H1 (cell line): ENCODE measurements at places on chromosomes 12 and 14. TPM values are rescaled to one million over a fixed set of nuclear protein-coding genes. Genes with fewer than 3 reads are reported as not detected.
A peak's percentile ranks its signal among the peaks of the same experiment; 100 is the strongest.

GRCh38 chr12:93173178-93173957 lies 204.4 kb upstream of the NUDT4 start:
- no peak overlapping the region for H3K27ac ChIP-seq
- peaks cover 4% of the 10 kb centered on the region; the same call in 1 of the 2 replicates for H3K27me3 ChIP-seq
- no peak overlapping the region for H3K4me3 ChIP-seq
- no peaks in the 10 kb centered on the region for H3K4me1 ChIP-seq
- no peak for DNase-seq

DNA sequence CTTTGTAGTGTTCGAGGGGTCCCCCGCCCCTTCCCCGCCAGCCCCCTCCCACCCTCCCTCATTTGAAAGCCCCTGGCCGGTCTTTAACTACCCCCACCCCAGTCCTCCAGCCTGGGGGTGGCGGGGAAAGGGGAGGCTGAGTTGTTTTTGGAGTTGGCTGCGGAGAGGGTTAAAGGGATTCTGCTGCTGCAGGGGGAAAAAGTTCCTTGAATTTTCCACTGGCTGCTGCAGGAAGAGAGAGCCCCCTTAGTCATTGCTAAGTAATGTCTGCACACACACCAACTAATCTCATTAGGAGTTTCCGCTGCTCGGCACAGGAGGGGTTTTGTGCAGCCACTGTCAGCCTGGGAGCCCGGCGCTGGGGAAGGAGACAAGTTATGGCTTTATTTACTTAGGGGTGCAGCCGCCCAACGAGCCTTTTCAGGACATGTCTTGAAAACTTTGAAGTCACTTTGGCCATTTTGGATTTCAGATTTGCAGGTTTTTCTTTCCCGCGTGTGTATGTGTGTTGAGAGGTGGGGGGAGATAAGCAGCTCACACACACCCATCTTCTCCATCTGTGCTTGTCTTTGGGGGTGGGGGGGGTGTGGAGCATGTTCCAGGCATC lies 1.8 kb downstream of the ELK3 start:
- no peak overlapping the region for H3K27ac ChIP-seq
- peak overlapping the region; percentile 69; the same call in 1 of the 2 replicates for H3K4me3 ChIP-seq
- no peak for DNase-seq

DNA sequence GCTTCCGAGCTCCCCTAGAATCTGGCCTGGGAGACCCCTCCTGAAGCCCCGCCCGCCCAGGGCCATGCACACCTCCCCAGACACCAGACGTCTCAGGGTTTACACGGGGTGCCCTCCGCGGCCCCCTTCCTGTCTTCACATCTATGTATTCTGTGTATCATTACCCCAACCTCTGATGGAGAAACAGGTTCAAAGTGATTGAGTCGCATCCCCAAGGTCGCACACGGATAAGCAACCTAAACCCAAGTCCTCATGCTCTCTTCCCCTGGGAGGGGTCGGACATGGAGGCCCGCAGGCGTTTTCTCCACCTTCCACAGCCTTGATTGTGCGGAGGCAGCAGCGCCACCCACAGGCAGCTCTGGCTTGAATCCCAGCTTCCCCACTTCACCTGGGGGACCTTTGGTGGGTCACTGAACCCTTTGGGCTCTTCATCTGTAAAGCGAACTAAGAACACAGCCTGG lies 237.3 kb downstream of the BCL11B start:
- no peaks in the 10 kb centered on the region for H3K36me3 ChIP-seq
- H3K4me3 ChIP-seq: no peak overlapping the region
- no peaks in the 10 kb centered on the region for H3K27me3 ChIP-seq

- no peaks in the 10 kb centered on the region for H3K36me3 ChIP-seq
- no peaks in the 10 kb centered on the region for H3K27me3 ChIP-seq
- no peaks in the 10 kb centered on the region for H3K4me1 ChIP-seq
- no peak overlapping the region for H3K27ac ChIP-seq
- H3K4me3 ChIP-seq: no peak overlapping the region
- DNase-seq: no peak
Measured at GRCh38 chr12:87933991-87934390, 95.2 kb downstream of the C12orf50 start.

- H3K27ac ChIP-seq: no peak overlapping the region
- H3K4me3 ChIP-seq: no peak overlapping the region
- peaks cover 2% of the 10 kb centered on the region; the same call in 1 of the 2 replicates for H3K4me1 ChIP-seq
Measured at GRCh38 chr12:42473561-42473960, 116.0 kb downstream of the PRICKLE1 start.

DNA sequence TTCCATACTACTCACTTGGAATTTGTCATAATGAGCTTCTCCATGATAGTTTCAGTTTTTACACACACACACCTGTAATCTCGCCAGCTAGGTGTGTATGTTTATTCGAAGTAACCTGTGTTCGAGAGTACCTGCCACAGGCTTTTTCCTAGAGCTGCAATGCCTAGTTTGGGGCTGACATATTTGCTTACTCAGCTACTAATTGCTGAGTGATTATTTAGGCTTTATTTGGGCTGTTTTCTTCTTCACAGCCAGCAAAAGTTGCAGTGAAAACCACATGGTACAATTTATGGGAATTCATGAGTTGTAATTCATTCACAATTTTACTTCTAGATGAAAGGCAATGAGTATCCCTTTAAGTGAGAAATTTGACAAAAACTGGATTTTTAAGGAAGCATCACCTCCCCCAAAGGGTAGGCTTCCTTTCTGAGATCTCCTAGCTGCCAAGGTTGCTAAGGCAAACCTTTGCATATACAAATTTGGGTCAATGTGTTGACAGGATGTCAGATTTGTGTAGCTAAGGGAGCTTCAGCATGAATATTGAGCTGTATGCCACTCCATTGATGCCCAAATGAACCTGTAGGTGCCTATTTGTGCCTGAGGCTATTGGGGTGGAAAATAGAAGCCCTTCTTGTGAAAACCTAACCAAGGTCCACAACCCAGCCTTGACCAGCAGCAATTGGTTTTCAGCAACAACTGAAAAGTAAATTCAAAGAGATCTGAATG lies 108.7 kb upstream of the OTX2 start:
- peaks cover 14% of the 10 kb centered on the region for H3K4me1 ChIP-seq
- H3K27ac ChIP-seq: peak overlapping the region; percentile 25; the same call in 1 of the 2 replicates
- no peaks in the 10 kb centered on the region for H3K36me3 ChIP-seq
- peak overlapping the region; percentile 42 for H3K4me3 ChIP-seq
- no peak for DNase-seq
- no peaks in the 10 kb centered on the region for H3K27me3 ChIP-seq

DNA sequence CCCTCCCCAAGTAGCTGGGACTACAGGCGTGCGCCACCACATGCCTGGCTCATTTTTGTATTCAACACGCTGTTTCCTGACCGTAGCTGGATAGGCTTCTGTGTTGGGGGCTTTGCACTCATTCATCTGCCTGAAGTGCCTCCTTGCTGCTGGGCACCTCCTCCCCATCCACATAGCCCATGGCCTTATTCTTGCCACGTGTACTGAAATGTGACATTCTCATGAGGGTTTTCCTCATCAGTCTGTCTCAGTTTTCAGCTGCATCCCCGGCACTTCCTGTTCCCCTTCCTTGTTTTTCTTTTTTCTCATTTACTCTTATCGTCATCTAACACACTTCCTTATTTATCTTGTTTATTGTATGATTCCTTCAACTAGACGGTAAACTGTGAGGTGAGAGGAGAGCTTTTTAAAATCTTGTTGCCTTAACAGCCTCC lies 36.6 kb downstream of the RCOR1 start:
- no peak overlapping the region for H3K4me3 ChIP-seq
- H3K36me3 ChIP-seq: no peaks in the 10 kb centered on the region
- no peak for DNase-seq
- H3K27me3 ChIP-seq: no peaks in the 10 kb centered on the region
- H3K4me1 ChIP-seq: no peaks in the 10 kb centered on the region; the same call in none of the 2 replicates

DNA sequence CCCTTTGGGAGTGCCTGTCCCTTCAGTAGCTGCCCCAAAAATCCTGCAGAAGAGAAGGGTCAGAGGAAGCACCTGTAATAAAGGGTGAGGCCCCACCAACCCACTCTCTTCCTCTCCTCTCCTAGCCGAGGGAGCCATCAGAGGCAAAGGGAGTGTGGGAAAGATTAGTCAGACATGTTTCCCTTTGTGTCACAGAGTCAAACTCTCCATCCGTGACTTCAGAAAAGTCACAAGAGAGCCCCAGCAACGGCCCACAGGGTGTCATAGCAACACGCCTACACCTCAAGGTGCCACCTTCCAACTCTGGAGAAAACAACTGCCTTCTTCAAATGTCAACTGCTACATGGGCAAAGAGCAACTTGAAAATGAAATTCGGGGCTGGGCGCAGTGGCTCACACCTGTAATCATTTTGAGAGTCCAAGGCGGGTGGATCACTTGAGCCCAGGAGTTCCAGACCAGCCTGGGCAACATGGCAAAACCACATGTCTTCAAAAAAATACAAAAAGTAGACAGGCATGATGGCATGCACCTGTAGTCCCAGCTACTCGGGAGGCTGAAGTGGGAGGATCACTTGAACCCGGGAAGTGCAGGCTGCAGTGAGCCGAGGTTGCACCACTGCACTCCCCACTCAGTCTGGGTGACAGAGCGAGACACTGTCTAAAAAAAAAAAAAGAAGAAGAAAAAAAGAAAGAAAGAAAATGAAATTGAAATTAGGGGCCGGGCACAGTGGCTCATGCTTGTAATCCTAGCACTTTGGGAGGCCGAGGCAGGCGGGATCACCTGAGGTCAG lies 17.7 kb upstream of the CD27 start:
- H3K36me3 ChIP-seq: no peaks in the 10 kb centered on the region
- no peak overlapping the region for H3K4me3 ChIP-seq
- DNase-seq: no peak
- no peaks in the 10 kb centered on the region for H3K27me3 ChIP-seq
- peaks cover 4% of the 10 kb centered on the region; the same call in 1 of the 2 replicates for H3K4me1 ChIP-seq

- no peak for DNase-seq
- H3K27ac ChIP-seq: no peak overlapping the region
- no peaks in the 10 kb centered on the region for H3K4me1 ChIP-seq
- H3K36me3 ChIP-seq: no peaks in the 10 kb centered on the region
Measured at GRCh38 chr12:22709292-22709691, 84.3 kb downstream of the ETNK1 start.

Gene NTS
- polyA plus RNA-seq: 7.8 and 17.0 TPM in 2 replicates

Gene ISM2
- polyA plus RNA-seq: 0.61 and 0.79 TPM in 2 replicates

Gene CLEC14A
- 0.09 and 0.17 TPM in 2 replicates for polyA plus RNA-seq

Gene INHBE
- 18.8 and 31.9 TPM in 2 replicates for polyA plus RNA-seq

Gene C12orf75
- 10.1 and 26.4 TPM in 2 replicates for polyA plus RNA-seq
